Hair follicular keratinocyte (primary cell): ENCODE measurements at places on chromosomes 11 and 22. TPM values are rescaled to one million over a fixed set of nuclear protein-coding genes. Genes with fewer than 3 reads are reported as not detected.

KCNJ5 gene
- total RNA-seq = 1.1 and 12.3 TPM in 2 replicates

MMP1 gene
- total RNA-seq = 30.6 and 57.7 TPM in 2 replicates

B3GAT3 gene
- total RNA-seq = 42.0 and 47.1 TPM in 2 replicates

MMP11 gene
- 0.38 and 0.47 TPM in 2 replicates for total RNA-seq

IGLL1 gene
- not detected in 2 replicates for total RNA-seq

RAG2 gene
- total RNA-seq = not detected in 2 replicates

SCGB1D2 gene
- not detected in 2 replicates for total RNA-seq

P2RX3 gene
- total RNA-seq = not detected in 2 replicates

CCDC117 gene
- 8.8 and 11.0 TPM in 2 replicates for total RNA-seq

OR4A16 gene
- not detected in 2 replicates for total RNA-seq

KCNJ4 gene
- not detected in 2 replicates for total RNA-seq

RAC2 gene
- 153 and 181 TPM in 2 replicates for total RNA-seq

CD3D gene
- total RNA-seq = not detected in 2 replicates

LARGE2 gene
- 68.5 and 75.3 TPM in 2 replicates for total RNA-seq

OR5B21 gene
- not detected in 2 replicates for total RNA-seq

OR56A1 gene
- not detected in 2 replicates for total RNA-seq

KRTAP5-9 gene
- total RNA-seq = not detected in 2 replicates

SCO2 gene
- 2.9 and 5.4 TPM in 2 replicates for total RNA-seq

BTBD18 gene
- total RNA-seq = not detected in 2 replicates

BANF1 gene
- total RNA-seq = 93.5 and 105 TPM in 2 replicates

SAA4 gene
- not detected in 2 replicates for total RNA-seq

HMOX1 gene
- 0.39 and 1.2 TPM in 2 replicates for total RNA-seq

MAFF gene
- 18.5 and 44.9 TPM in 2 replicates for total RNA-seq

CAPN5 gene
- 0.57 and 2.0 TPM in 2 replicates for total RNA-seq

ACR gene
- total RNA-seq = not detected in 2 replicates

MS4A2 gene
- total RNA-seq = not detected in 2 replicates

GALNT18 gene
- total RNA-seq = 35.5 and 38.8 TPM in 2 replicates

MGAT3 gene
- not detected in 2 replicates for total RNA-seq

IGF2 gene
- total RNA-seq = 1.0 TPM in 1 of 2 replicates, not detected in the other

OLFML1 gene
- 0.04 TPM in 1 of 2 replicates, not detected in the other for total RNA-seq

ARHGAP20 gene
- total RNA-seq = not detected in 2 replicates

UCP3 gene
- total RNA-seq = 0.38 TPM in 1 of 2 replicates, not detected in the other

MMP8 gene
- total RNA-seq = 0.11 TPM in 1 of 2 replicates, not detected in the other
